ENCODE measurements at places on chromosomes 2 and 18.

GRCh38 chr2:3952866-3953516, 249.6 kb downstream of the DCDC2C start:
- DNase-seq = no peak
- no peaks in the 10 kb centered on the region for H3K36me3 ChIP-seq
- H3K4me1 ChIP-seq = no peaks in the 10 kb centered on the region
- no peak overlapping the region for H3K4me3 ChIP-seq
- H3K27me3 ChIP-seq = no peaks in the 10 kb centered on the region
- H3K27ac ChIP-seq = no peak overlapping the region

DNA sequence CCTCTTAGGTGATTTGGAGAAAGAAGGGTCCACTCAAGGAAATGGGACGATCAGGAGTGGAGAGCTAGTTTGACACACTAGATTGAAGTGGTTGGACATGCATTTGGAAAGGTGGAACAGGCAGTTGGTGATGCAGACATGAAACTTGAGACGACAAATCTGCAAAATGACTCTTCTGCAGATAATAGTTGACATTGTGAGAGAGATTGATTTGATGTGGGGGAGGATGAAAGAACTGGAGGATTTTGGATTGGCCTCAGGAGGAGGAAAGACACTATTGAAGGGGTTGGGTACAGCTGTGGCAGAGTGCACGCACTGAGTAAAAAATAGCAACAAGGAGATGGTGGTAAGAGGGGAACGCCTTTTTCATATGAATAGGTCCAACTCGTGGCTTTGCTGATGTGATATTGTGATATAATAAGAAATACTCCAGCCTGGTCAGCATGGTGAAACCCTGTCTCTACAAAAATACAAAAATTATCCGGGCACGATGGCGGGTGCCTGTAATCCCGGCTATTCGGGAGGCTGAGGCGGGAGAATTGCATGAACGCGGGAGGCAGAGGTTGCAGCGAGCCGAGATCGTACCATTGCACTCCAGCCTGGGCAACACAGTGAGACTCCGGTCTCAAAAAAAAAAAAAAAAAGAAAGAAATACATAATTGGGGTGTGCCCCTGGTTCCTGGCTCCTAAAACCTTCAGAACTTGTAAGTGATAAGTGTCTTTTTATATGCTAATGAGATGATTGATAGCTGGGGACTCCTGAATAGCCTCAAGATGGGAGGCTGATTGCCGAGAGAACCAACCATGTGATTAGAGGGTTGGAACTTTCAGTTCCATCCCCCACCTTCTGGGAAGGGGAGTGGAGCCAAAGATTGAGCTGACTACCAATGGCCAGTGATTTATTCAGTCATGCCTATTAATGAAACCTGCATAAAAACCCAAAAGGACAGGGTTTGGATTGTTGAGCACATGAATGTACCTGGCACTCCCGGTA, 9.7 kb downstream of the TTLL4 start:
- H3K27ac ChIP-seq = no peak overlapping the region
- no peak overlapping the region for H3K4me3 ChIP-seq
- H3K36me3 ChIP-seq = peaks cover 14% of the 10 kb centered on the region
- no peaks in the 10 kb centered on the region for H3K27me3 ChIP-seq

DNA sequence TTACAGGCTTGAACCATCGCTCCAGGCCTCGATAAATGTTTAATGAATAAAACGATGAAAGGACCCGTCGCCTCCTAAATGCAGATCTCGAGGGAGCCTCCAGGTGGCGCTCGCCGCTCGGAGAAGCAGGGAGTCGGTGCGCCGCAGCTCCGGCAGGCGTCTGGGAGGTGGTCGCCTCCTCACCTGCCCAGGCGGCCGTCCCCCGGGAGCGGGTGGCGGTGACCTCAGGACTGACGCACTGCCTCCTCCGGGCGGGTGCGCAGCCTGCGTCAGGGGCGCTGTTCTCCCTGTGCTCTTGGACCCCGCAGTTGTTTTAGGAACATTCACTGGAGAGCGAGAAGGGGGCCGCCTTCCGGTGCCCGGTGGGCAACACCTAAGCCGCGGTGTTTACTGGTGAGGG, 38.6 kb upstream of the POLE4 start:
- H3K4me3 ChIP-seq = no peak overlapping the region
- H3K27ac ChIP-seq = no peak overlapping the region
- peak; percentile 71 for DNase-seq
- H3K36me3 ChIP-seq = no peaks in the 10 kb centered on the region
- H3K4me1 ChIP-seq = peaks cover 19% of the 10 kb centered on the region

DNA sequence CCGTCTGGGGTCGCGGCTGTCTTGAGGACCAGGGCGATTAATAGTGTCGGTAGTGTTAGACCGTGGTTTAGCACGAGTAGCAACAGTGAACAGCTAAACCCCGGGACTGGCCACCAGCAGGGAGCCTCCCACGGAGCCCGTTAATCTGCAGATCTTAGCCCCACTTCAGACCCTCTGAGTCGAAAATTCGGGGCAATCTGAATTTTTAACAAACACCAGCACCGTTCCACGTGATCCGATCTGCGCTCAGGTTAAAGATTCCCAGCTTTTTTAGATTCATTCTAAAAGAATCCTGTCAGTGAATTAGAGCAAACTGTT, 479 bp upstream of the ATP5F1A start:
- DNase-seq = no peak
- peak overlapping the region; percentile 97 for H3K27ac ChIP-seq
- H3K4me3 ChIP-seq = peak overlapping the region; percentile 98
- peaks cover 26% of the 10 kb centered on the region for H3K4me1 ChIP-seq
- H3K27me3 ChIP-seq = no peaks in the 10 kb centered on the region

DNA sequence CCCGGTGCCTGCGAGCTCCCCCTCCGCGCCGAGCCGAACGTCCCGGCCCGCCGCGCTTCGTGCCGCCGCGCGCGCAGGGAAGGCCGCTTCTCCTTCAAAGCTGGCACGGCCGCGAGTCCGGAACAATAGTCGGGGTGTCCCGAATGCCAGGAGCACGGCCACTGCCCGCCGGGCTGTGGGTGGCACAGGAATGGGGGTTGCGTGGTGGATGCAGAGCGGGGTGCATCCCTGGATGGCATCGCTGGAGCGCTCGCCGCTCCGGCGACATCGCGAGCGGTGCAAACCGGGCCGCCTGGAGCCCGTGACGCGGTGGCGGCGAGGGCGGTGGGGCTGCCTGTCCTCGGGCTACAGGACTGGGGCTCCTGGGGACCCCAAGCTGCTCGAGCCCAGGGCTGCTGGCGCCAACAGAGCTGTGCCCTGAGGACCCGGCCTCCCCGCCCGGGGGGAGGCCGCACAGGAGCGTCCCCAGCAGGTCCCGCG, 1.1 kb upstream of the SATB2 start:
- DNase-seq = no peak
- H3K27me3 ChIP-seq = peaks cover 66% of the 10 kb centered on the region
- H3K4me3 ChIP-seq = peak overlapping the region; percentile 50
- H3K4me1 ChIP-seq = peaks cover 32% of the 10 kb centered on the region
- H3K36me3 ChIP-seq = peaks cover 16% of the 10 kb centered on the region

DNA sequence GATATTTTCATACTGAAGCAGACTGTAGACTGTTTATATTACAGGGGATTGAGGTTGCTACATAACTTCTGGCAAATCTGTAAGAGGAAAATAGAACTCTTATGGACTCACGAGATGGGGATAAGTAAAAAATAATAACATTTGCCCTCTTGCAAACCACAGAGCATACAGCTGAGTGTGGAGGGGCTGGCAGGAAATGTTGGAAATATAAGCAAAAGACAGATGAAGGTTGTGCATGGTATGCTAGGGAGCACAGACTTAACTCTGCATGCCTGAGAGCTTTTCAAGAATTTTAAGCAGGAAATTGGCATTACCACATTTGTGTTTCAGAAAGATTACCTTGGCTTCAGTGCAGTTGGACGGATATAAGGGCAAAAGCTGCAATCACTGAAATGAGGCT, 411.1 kb downstream of the RAD51AP2 start:
- no peak overlapping the region for H3K4me3 ChIP-seq
- H3K4me1 ChIP-seq = no peaks in the 10 kb centered on the region
- no peak overlapping the region for H3K27ac ChIP-seq
- H3K27me3 ChIP-seq = no peaks in the 10 kb centered on the region
- DNase-seq = no peak
- H3K36me3 ChIP-seq = no peaks in the 10 kb centered on the region

DNA sequence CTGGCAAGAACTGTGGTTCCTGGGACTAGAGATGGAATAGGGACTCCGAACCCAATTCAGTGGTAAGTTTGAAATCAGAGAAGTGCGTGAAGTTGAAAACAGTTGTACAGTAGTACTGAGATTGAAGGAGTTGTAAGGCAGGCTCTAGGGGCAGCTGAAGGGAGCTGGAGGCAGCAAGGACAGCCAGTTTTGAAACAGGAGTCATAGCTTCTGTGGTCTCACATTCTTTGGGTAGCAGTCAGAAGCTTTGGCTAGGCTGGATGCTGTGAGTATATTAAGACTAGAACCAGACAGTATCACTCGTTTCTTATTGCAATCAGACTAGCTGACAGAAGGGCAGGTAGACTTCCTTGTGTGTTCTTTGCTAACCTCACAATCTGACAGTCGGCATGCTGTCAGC, 64.5 kb upstream of the ADAM23 start:
- peaks cover 7% of the 10 kb centered on the region for H3K27me3 ChIP-seq
- no peak overlapping the region for H3K4me3 ChIP-seq
- no peaks in the 10 kb centered on the region for H3K36me3 ChIP-seq
- no peak overlapping the region for H3K27ac ChIP-seq

DNA sequence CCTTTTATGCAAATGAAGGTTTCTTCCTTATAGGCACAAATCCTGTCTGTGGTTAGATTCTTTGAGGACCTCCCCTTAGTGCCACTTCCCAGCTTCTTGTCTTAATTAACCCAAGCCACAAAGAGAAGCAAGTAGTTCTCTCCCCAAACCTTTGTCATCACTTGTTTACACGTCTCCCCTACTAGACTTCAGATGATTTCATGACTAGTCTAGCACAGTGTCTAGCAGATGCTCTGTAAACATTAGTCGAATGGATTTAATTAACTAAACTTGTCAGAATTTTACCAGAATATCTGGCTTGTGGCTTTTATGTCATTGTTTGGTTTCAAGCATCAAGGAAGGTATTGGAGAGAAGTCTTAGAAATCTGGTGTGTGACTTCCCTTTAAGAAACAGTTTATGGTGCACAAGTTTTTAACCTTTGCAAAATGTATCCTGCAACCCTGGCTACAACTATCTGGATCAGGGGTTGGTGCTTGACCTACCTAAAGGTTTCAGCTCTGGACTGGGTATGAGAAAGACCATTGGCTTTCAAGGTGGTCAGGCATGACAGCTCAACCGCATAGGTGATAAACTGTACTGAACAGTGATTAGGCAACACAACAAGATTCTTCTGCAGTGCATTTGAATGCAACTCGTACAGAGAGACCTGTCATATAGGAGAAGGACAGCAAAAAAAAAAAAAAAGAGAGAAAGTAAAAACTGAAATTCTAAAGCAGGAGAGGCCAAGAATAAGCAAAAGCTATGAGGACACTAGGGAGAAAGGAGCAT, 93.2 kb upstream of the CCDC150 start:
- H3K27ac ChIP-seq = no peak overlapping the region
- no peaks in the 10 kb centered on the region for H3K4me1 ChIP-seq

GRCh38 chr2:190188289-190188688, 125.8 kb upstream of the MSTN start:
- H3K27ac ChIP-seq = no peak overlapping the region
- no peaks in the 10 kb centered on the region for H3K36me3 ChIP-seq
- H3K27me3 ChIP-seq = peaks cover 5% of the 10 kb centered on the region
- no peak overlapping the region for H3K4me3 ChIP-seq
- no peaks in the 10 kb centered on the region for H3K4me1 ChIP-seq
- DNase-seq = no peak

- H3K4me3 ChIP-seq = no peak overlapping the region
- DNase-seq = no peak
Measured at GRCh38 chr2:14330884-14331283, 301.6 kb upstream of the LRATD1 start.

DNA sequence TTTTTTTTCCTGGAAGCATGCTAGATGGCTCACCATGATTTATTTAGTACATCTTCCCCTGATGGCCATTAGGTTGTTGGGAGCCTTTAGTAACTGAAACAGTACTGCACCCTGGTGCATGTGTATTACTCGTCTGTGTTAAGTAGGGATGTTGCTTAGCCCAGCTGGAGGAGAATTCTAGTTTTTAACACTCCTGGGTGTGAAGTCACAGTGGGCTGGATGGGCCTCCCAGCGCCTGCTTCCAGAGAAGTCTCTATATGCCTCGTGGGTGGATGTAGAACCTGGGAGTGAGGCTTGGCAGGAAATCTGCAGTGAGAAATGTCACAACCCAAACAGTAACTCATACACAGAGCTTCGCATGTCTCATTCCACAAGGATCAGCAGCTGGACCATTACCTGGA, 28.9 kb upstream of the NT5DC4 start:
- no peaks in the 10 kb centered on the region for H3K36me3 ChIP-seq
- H3K27ac ChIP-seq = peak overlapping the region; percentile 90
- peaks cover 36% of the 10 kb centered on the region for H3K4me1 ChIP-seq

GRCh38 chr2:46615986-46616485, 136.7 kb downstream of the TMEM247 start:
- peak overlapping the region; percentile 95 for H3K27ac ChIP-seq
- H3K4me1 ChIP-seq = peaks cover 36% of the 10 kb centered on the region
- H3K36me3 ChIP-seq = peaks cover 19% of the 10 kb centered on the region
- no peaks in the 10 kb centered on the region for H3K27me3 ChIP-seq
- no peak for DNase-seq
- H3K4me3 ChIP-seq = peak overlapping the region; percentile 89

GRCh38 chr2:238573065-238573778, 146.5 kb downstream of the ASB1 start:
- no peak overlapping the region for H3K4me3 ChIP-seq
- no peaks in the 10 kb centered on the region for H3K36me3 ChIP-seq
- no peaks in the 10 kb centered on the region for H3K27me3 ChIP-seq
- H3K27ac ChIP-seq = no peak overlapping the region
- peak; percentile 24 for DNase-seq

DNA sequence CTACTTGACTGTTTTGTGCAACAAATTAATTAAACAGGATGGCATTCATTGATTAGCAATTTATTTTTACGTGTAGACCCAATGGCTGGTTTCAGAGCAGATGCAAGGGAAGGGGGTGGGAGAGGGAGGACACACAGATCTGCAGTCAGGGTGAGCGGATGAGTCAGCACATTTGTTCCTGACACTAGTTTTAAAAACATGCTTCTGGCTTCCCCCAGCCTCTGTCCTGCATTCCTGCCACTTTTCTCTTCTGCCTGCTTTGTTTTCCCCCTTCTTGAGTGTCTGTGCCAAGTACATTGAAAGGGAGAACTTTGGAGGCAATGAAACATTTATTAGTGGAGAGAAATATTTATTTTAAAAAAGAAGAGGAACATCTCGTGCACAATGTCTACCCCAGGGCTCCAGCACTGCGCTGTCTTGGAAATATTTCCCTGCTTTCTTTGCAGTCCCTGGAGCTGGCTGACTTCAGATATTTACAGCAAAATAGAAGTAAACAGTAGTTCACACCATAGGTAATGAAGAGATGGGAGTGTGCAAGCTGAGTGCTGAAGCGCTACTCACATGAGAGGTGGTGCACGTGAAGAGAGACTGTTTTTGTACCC, 52.2 kb downstream of the NRP2 start:
- H3K27ac ChIP-seq = no peak overlapping the region
- no peaks in the 10 kb centered on the region for H3K27me3 ChIP-seq
- no peak overlapping the region for H3K4me3 ChIP-seq
- DNase-seq = no peak

Data from activated CD4-positive, alpha-beta memory T cell treated with anti-CD3 and anti-CD28 coated beads, Interleukin-2, amount 10 ng/mL, durations not matched to agents 7 days and 5 days (primary cell).